ENCODE measurements at places on chromosomes 2 and 18. TPM values are rescaled to one million over a fixed set of nuclear protein-coding genes. Genes with fewer than 3 reads are reported as not detected.

DNA sequence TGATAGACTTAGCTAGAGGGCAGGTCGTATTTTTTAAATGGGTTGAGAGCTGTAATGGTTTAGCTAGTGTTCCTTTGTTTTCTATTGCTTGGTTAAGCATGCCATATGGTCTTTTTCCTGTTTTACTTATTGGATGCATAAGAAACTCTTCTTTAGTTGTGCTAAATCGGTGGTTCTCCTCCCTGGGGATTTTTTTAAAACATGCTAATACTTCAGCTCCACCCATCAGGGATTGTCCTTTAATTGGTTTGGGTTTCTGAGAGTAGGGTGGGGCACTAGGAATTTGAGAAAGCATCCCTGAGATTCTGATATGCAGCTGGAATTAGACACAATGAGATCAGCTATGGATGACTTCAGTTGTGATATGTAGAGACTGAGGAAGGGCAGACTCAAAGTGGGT is 497.2 kb downstream of the THSD7B start:
- no peak for DNase-seq

DNA sequence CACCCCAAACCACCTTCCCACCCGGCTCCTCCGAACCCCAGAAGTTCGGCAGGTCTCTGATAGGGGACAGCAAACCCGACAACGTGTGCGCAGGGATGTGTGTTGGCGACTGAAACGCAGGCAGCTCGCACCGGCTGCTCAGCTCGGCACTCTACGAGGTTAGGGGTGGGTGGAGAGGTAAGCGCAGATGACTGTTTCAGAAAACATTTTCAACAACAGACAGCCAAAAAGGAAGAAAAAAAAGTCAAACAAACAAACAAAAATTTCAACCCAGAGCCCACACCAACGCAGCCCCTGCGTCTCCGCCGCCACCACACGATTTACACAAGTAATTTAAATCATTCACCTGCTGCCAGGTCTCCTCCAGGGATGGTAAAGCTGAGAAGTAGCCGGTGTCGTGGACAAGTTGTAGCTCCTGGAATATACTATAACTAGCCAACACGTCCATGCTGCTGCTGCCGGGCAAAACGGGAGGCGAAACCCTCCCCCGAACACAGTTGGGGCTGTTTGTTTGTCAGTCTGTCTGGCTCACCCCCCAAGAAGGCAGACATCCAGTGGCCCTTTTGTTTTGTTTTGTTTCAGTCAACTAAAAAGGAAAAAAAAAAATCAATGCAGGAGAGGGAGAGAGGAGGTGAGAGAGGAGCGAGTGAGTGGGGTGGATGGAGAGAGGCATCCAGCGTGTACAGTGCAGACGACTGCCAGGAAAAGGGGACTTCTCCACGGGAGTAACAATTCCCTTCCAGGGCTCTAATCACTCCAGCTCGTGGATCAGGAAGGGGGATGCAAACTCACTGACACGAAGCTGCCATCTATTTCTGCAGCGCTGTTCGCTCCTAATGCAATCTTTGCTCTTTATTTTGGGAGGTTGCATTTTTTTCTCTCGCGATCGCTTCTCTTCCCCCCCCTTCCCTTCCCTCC is at the start of gene KLF7:
Gene KLF7 (minus strand): TSS at position 828 of the 918 bp plus-strand sequence. CDS start 380 bp downstream, at position 448.
- peak; percentile 67 for DNase-seq

GRCh38 chr2:215218587-215219577 is 80.5 kb upstream of the ABCA12 start:
- no peak for DNase-seq

The LAMA3 gene
- polyA plus RNA-seq: 11.9 TPM

DNA sequence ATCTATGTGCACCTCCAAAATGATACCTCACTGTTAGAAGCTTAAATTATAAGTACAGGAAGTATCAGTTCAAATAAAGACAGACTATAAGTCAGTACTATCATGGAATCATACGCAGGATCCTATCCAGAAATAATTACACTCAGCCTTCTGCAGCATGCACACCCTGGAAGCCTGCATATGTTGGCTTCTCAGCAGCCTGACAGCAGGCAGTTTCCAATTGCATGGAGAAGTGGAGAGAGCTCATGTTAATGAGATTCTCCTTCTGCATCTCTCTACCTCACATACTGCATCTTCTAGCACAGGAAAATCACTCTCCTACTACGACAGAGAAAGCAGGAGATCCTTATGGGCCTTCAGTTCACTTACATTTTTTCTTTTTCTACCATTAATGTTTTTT is 20.5 kb downstream of the NR4A2 start:
- DNase-seq: no peak

DNA sequence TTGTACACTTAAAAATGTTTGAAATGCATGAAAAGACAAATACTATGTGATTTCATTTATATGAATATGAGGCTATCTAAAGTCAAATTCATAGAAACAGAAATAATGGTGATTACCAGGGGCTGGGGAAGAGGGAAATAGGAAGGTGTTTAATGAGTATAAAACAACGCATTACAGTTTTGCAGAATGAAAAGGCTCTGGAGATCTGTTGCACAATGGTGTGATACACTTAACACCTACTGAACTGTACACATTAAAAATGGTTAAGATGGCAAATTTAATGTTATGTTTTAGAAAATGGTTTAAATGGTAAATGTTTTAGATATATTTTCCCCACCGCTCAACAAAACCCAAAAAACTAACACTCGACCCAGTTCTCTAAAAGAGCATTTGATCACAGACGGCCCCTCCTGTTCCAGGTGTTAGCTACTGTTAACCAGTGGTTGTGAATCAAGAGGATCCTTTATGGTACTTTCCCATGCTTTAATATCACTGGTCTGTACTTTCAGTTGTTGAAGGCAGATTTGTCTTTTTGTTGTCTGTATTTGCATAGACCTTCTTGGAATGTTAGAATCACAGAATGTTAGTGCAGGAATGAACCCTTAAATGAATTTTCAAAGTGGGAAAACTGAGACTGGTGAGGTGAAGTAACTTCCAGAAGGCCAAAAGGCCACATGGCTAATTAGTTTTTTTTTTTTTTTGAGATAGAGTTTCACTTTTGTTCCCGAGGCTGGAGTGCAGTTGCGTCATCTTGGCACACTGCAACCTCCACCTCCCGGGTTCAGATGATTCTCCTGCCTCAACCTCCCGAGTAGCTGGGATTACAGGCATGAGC is 10.2 kb downstream of the RAB10 start:
- peak; percentile 50 for DNase-seq

The ITGB1BP1 gene
- polyA plus RNA-seq: 45.6 TPM

The ECEL1 gene
- polyA plus RNA-seq: 4.3 TPM

The CLEC4F gene
- 2.6 TPM for polyA plus RNA-seq

- no peak for DNase-seq
These were observed 33.3 kb downstream of the STRADB start for GRCh38 chr2:201484805-201485204.

The AGFG1 gene
- polyA plus RNA-seq: 192 TPM

The AQP4 gene
- 8.2 TPM for polyA plus RNA-seq

The MC5R gene
- not detected for polyA plus RNA-seq

The PLEKHH2 gene
- 7.4 TPM for polyA plus RNA-seq

DNA sequence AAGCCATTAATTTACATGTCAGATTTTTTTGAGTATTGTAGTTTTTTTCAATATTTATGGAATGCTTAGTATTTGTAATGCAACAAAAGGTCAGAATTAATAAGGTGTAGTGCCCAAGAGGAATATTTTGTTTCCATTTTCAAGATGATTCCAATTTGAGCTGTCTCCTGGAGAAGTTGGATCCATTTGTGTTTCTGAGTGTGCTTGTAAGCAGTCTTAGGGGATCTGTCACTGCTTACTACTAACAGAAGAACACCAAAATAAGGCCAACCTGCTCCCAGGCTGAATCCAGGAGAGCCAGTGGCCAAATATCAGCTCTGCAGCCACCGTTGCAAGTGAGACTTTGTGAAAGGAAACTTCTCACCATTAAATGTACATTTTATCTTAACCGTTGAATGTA is 129.9 kb downstream of the AGAP1 start:
- no peak for DNase-seq

The EML6 gene
- polyA plus RNA-seq: 7.6 TPM

All from testis (tissue), 5 donors.